Adrenal gland (tissue), 19 donors: ENCODE measurements at places on chromosomes 1 and 21. TPM values are rescaled to one million over a fixed set of nuclear protein-coding genes. Genes with fewer than 3 reads are reported as not detected.

DNA sequence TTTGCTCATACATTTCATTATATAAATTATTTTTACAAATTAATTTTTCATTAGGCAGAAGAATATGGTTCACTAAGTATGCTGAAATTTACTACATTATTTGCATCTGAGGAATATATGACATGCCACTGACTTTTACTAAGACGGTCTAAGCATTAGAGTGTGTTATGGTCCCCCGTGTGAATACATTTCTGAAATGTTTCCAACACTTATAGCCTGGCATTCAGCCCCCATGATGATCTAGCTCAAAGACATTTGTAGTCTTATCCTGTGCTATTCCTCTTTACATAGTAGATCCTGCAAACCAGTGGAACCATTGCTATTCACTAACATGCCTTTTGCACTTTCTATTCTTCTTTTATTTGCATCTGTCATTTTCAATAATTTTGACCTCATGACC lies 1878.0 kb downstream of the MRPL39 start:
- H3K4me1 ChIP-seq: no peaks in the 10 kb centered on the region
- no peak overlapping the region for H3K4me3 ChIP-seq
- no peaks in the 10 kb centered on the region for H3K27me3 ChIP-seq
- DNase-seq: no peak

LEMD1 gene
- not detected for total RNA-seq

HIVEP3 gene
- 6.6 TPM for total RNA-seq

GRCh38 chr1:228309326-228310067 lies 97.1 kb downstream of the TRIM11 start:
- no peak overlapping the region for H3K4me3 ChIP-seq
- DNase-seq: no peak
- H3K4me1 ChIP-seq: no peaks in the 10 kb centered on the region
- H3K27ac ChIP-seq: no peak overlapping the region

SPRR2D gene
- not detected for total RNA-seq

DNA sequence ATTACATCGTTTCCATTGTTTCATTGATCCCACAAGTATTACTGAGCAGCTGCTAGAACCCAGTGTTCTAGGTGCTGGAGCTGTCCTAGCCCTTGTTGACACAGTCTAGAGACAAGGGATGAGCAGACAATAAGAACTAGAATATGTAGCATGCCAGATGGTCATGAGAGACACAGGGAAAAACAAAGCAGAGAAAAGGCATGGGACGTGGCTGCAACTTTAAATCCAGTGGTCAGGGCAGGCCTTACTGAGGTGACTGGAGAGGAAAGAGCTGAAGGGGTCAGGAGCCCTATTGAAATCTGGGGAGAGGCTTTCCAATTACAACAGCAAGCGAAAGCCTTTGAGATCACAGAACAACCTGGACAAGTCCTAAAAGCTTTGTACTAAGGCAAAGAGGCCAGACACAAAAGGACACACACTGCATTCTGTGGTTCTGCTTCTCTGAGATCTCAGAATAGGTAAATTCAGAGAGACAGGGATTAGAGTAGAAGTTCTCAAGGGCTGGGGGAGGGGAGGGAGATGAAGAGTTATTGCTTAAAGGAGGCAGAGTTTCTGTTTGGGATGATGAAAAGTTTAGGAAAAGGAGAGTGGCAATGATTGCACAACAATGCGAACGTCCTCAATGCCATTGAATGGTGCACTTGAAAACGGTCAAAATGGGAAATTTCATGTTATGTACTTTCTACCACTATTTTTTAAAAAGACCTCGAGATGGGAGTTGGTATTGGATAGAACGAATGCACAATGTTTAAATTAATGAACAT lies 467.4 kb upstream of the VAMP3 start:
- no peaks in the 10 kb centered on the region for H3K27me3 ChIP-seq
- H3K27ac ChIP-seq: no peak overlapping the region
- no peaks in the 10 kb centered on the region for H3K36me3 ChIP-seq
- H3K4me3 ChIP-seq: no peak overlapping the region

DNA sequence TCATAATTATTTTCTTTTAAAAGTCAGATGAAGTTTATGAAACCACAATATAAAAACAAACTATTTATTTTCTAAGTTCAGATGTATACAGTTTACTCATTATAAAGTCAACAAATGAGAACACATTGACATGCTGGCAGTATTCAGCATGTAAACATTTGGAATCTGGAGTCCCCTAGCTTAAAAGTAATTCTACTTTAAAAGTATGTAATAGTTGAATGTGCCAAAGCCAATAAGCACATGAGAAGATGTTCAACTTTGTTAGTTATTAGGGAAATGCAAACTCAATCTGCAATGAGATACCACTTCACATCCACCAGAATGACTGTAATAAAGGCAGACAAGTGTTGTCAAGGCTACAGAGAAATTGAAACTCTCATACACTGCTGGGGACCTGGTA lies 96.6 kb downstream of the RYR2 start:
- H3K36me3 ChIP-seq: no peaks in the 10 kb centered on the region
- no peak for DNase-seq
- no peak overlapping the region for H3K27ac ChIP-seq
- H3K4me3 ChIP-seq: no peak overlapping the region

DNA sequence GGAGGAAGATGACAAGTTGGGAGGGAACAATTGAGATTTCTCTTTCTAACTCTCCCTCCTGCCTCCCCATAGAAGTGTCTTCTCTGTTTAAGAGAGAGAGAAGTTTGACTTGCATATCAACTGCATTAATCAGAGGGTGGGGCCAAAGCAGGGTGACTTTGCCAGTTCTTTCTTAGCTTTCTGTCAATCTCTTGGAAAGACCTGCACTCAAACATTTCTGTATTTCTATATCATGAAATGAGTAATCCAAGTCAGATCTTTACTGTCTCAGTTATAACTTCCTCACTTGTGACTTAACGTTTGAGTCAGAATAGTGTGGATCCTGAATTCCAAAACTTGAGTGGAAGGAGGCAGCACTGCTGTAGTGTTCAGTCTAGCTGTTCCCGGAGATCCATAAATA lies 180.8 kb upstream of the KCNK2 start:
- H3K27me3 ChIP-seq: no peaks in the 10 kb centered on the region
- H3K27ac ChIP-seq: no peak overlapping the region
- H3K4me3 ChIP-seq: no peak overlapping the region
- H3K4me1 ChIP-seq: no peaks in the 10 kb centered on the region

SAMD13 gene
- total RNA-seq: 5.4 TPM

DNA sequence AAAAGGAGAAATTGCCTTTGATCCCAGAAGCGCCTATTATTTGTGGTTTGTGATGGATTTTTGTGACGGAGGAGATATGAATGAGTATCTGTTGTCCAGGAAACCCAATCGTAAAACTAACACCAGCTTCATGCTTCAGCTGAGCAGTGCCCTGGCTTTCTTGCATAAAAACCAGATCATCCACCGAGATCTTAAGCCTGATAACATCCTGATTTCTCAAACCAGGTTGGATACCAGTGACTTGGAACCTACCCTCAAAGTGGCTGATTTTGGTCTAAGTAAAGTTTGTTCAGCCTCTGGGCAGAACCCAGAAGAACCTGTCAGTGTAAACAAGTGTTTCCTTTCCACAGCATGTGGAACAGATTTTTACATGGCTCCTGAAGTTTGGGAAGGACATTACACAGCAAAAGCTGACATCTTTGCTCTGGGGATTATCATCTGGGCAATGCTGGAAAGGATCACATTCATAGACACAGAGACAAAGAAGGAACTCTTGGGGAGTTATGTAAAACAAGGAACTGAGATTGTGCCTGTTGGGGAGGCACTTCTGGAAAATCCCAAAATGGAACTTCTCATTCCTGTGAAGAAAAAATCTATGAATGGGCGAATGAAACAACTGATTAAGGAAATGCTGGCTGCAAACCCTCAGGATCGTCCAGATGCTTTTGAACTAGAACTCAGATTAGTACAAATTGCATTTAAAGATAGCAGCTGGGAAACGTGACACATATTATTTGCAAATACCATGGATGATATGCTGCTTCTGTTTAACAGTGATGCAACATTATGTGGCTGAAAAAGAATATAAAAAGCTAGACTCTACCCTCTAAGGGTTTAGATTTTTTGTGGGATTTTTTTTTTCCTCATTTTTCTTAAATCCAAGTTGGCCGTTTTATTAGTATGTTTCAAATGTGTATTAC lies 10.5 kb downstream of the PDIK1L start:
- no peaks in the 10 kb centered on the region for H3K4me1 ChIP-seq
- no peaks in the 10 kb centered on the region for H3K27me3 ChIP-seq
- H3K4me3 ChIP-seq: no peak overlapping the region
- no peak overlapping the region for H3K27ac ChIP-seq
- no peaks in the 10 kb centered on the region for H3K36me3 ChIP-seq

DNA sequence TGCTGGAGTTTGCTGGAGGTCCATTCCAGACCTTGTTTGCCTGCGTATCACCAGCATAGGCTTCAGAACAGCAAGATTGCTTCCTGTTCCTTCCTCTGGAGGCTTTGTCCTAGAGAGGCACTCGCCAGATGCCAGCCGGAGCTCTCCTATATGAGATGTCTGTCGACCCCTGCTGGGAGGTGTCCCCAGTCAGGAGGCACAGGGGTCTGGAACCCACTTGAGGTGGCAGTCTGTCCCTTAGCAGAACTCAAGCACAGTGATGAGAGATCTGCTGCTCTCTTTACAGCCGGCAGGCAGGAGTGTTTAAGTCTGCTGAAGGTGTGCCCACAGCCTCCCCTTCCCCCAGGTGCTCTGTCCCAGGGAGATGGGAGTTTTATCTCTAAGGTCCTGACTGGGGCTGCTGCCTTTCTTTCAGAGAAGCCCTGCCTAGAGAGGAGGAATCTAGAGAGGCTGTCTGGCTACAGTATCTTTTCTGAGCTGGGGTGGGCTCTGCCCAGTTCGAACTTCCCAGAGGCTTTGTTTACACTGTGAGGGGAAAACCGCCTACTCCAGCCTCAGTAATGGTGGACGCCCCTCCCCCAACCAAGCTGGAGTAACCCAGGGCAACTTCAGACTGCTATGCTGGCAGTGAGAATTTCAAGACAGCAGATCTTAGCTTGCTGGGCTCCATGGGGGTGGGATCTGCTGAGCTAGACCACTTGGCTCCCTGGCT lies 205.0 kb downstream of the GPR52 start:
- H3K36me3 ChIP-seq: no peaks in the 10 kb centered on the region
- H3K27ac ChIP-seq: no peak overlapping the region
- no peak overlapping the region for H3K4me3 ChIP-seq
- H3K27me3 ChIP-seq: no peaks in the 10 kb centered on the region
- H3K4me1 ChIP-seq: no peaks in the 10 kb centered on the region

GRCh38 chr1:209721323-209721722 lies 16.7 kb downstream of the HSD11B1 start:
- H3K27ac ChIP-seq: no peak overlapping the region
- H3K36me3 ChIP-seq: no peaks in the 10 kb centered on the region
- H3K4me3 ChIP-seq: no peak overlapping the region
- H3K27me3 ChIP-seq: no peaks in the 10 kb centered on the region
- no peak for DNase-seq
- H3K4me1 ChIP-seq: peaks cover 4% of the 10 kb centered on the region

HRNR gene
- not detected for total RNA-seq

ANGPTL1 gene
- 71.4 TPM for total RNA-seq

SEMA6C gene
- total RNA-seq: 2.3 TPM

GRCh38 chr1:65189576-65190115 lies 41.6 kb downstream of the AK4 start:
- H3K4me3 ChIP-seq: no peak overlapping the region
- no peaks in the 10 kb centered on the region for H3K4me1 ChIP-seq
- no peaks in the 10 kb centered on the region for H3K36me3 ChIP-seq
- H3K27ac ChIP-seq: no peak overlapping the region

GRCh38 chr1:226679853-226680516 lies 59.1 kb downstream of the ITPKB start:
- peak overlapping the region; percentile 94 for H3K27ac ChIP-seq
- DNase-seq: peak; percentile 90
- no peaks in the 10 kb centered on the region for H3K27me3 ChIP-seq
- H3K36me3 ChIP-seq: no peaks in the 10 kb centered on the region
- peaks cover 32% of the 10 kb centered on the region for H3K4me1 ChIP-seq

S100A7A gene
- total RNA-seq: not detected

DNA sequence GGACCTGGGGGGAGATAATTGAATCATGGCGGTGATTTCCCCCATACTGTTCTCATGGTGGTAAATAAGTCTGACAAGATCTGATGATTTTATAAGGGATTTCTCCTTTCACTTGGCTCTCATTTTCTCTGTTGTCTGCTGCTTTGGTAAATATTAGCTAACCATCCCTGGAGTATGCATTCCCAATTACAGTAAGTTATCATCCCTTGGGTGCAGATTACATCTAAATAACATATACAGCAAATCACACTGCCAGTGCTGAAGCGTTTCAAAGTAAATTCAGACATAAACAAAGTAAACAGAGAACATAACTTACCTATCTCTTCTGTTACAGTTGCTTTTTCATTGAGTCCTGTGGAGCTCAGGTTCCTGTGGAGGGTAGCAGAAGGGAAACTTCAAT lies 38.6 kb upstream of the IGSF3 start:
- H3K27ac ChIP-seq: no peak overlapping the region
- no peak for DNase-seq
- no peaks in the 10 kb centered on the region for H3K4me1 ChIP-seq
- H3K27me3 ChIP-seq: no peaks in the 10 kb centered on the region
- no peaks in the 10 kb centered on the region for H3K36me3 ChIP-seq

- H3K4me3 ChIP-seq: no peak overlapping the region
- H3K27ac ChIP-seq: peak overlapping the region; percentile 51
- H3K36me3 ChIP-seq: no peaks in the 10 kb centered on the region
- no peaks in the 10 kb centered on the region for H3K27me3 ChIP-seq
Measured at GRCh38 chr1:67061266-67061665, 7.3 kb upstream of the SLC35D1 start.

HTR6 gene
- not detected for total RNA-seq
